Small intestine (tissue), 16 donors: ENCODE measurements at places on chromosomes 2 and 18.

GRCh38 chr18:35424356-35424755 is 47.2 kb upstream of the ZNF396 start:
- H3K27ac ChIP-seq, result no peak overlapping the region
- DNase-seq, result no peak
- H3K36me3 ChIP-seq, result no peaks in the 10 kb centered on the region
- H3K4me3 ChIP-seq, result no peak overlapping the region

GRCh38 chr18:24022161-24022560 is 7.6 kb downstream of the TTC39C start:
- H3K4me1 ChIP-seq, result no peaks in the 10 kb centered on the region
- no peak overlapping the region for H3K27ac ChIP-seq
- no peak for DNase-seq
- no peaks in the 10 kb centered on the region for H3K27me3 ChIP-seq

DNA sequence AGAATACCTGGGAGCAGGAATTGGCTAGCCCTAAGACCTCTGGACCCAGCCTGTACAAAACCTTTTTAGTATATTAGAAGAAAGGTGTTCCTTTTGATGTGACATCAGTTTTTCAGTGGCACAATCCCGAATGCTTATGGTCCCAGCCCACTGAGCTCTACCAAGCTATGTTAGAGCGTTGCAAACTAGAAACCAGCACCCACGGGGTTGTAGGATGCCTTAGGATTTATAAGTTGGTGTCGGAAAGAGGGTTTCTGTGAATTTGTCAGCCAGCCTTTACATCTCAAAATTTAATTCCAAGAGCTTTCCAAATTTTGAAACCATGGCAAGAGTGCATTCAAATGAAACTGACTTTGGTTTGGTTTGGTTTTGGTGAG is 499 bp upstream of the LMAN1 start:
- H3K4me1 ChIP-seq, result no peaks in the 10 kb centered on the region
- H3K27me3 ChIP-seq, result no peaks in the 10 kb centered on the region
- H3K4me3 ChIP-seq, result peak overlapping the region; percentile 95
- H3K27ac ChIP-seq, result peak overlapping the region; percentile 58
- H3K36me3 ChIP-seq, result peaks cover 3% of the 10 kb centered on the region

DNA sequence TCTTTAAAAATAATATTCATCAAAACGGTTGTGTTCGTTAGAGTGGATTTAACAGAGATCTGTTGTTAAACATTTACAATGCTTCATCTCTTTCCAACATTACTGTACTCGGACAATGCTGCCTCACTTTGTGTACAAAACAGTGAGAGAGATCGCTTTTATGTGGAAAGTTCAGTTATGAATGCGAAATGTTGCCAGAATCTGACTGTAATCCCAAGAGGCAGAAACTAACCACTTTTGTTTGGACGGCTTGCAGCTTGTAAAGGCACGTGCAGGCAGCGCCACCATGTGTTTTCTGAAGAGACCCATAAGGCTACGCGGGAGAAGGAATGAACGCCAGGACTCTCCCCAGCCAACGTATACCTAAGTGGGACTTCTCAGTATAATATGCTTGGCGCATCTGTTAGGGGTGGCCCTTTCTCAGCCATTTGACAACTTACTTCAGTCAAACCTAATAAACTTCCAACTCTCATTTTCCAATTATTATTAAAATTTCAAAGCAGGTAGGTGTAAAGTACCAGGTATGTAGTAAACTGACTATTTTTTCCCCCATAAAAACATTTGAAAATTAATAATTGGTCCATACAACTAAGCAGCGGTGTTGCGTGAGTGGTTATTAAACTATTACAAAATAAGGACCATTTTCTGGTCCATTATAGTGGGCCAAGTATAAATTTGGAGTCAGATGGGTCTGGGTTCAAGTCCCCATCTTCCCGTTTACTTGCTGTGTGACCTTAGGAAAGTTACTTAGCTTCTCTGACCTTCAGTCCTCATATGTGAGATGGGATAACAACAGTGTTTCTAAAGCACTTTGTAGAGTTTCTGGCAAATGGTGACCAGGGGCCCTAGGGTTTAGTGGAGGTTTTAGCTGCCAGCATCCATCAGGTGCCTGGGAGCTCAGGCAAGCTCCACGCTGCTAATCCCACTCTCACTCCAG is 5.6 kb upstream of the NAPG start:
- no peaks in the 10 kb centered on the region for H3K4me1 ChIP-seq
- DNase-seq, result peak; percentile 74
- no peak overlapping the region for H3K27ac ChIP-seq
- H3K36me3 ChIP-seq, result no peaks in the 10 kb centered on the region
- H3K27me3 ChIP-seq, result no peaks in the 10 kb centered on the region
- no peak overlapping the region for H3K4me3 ChIP-seq

- no peaks in the 10 kb centered on the region for H3K36me3 ChIP-seq
- no peak overlapping the region for H3K4me3 ChIP-seq
- no peak for DNase-seq
- no peaks in the 10 kb centered on the region for H3K4me1 ChIP-seq
- H3K27me3 ChIP-seq, result no peaks in the 10 kb centered on the region
Observed at GRCh38 chr2:126877861-126878565, 20.7 kb upstream of the TEX51 start.

- no peaks in the 10 kb centered on the region for H3K27me3 ChIP-seq
- no peak overlapping the region for H3K27ac ChIP-seq
- DNase-seq, result no peak
- no peak overlapping the region for H3K4me3 ChIP-seq
- H3K4me1 ChIP-seq, result no peaks in the 10 kb centered on the region
- no peaks in the 10 kb centered on the region for H3K36me3 ChIP-seq
Observed at GRCh38 chr2:5975401-5975800, 283.2 kb downstream of the SOX11 start.

- no peaks in the 10 kb centered on the region for H3K36me3 ChIP-seq
- DNase-seq, result no peak
- H3K4me3 ChIP-seq, result no peak overlapping the region
- H3K27ac ChIP-seq, result no peak overlapping the region
Observed at GRCh38 chr2:158042666-158043065, 59.0 kb upstream of the UPP2 start.

- H3K27me3 ChIP-seq, result no peaks in the 10 kb centered on the region
- no peaks in the 10 kb centered on the region for H3K4me1 ChIP-seq
- H3K36me3 ChIP-seq, result no peaks in the 10 kb centered on the region
- no peak for DNase-seq
Observed at GRCh38 chr2:134819334-134819733, 19.1 kb upstream of the ACMSD start.

DNA sequence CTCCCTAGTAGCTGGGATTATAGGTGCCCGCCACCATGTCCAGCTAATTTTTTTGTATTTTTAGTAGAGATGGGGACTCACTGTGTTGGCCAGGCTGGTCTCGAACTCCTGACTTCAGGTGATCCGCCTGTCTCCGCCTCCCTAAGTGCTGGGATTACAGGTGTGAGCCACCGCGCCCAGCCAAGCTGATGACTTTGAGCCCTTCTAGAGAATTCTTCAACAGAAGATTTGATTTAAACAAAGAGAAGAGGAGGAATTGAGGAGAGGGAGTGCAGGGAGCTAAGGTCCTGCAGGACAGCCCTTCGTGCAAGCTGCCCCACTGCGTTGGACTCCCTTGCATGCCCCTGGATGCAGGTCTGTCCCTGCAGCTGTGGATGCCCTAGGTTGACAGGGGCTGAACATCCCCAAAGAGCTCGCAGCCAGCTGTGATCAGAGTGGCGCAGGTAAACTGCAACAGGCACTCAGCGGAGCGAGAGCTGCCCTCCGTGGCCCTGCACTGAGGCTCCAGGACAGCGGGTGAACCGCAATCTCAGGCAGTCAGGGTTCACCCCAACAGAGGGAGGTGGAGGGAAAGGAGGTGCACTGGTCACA is 13.7 kb downstream of the ADRA2B start:
- DNase-seq, result no peak
- H3K4me1 ChIP-seq, result no peaks in the 10 kb centered on the region
- no peaks in the 10 kb centered on the region for H3K27me3 ChIP-seq

DNA sequence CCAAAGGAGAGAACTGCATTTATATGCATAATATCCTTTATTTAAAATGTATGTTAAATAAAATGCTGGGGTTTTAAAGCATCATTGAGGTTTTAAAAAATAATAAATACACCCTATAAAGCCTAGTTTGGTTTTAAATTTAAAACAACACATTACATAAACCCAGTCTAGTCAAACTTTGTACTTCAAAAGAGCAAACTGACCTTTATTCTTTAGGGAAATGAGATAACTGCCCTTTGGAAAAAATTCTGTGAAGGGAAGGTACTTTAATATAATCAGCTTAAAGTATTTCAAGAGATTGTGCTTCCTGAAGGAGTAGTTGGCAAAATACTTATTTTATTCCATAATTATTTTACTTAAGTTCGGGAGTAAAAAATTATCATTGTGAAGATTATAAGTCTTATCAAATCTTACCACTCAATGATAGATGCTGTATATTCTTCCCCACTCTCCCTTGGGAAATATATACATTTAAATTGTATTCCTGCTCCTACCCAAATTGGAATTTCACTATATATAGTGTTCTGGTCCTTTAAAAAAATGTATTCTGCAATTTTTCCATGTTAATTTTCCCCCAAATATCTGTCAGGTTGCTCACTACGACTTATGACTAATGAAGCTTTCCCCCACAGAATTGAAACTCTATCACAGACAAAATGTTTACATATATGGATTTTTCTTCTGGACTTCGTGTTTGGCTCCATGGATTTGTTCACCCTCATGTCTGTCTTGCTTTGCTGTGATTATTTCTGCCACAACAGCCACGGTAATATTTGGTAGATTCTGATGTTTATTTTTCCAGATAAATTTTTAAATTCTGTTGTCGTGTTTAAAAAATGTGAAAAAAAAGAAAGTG is 42.1 kb downstream of the ZC3H6 start:
- H3K27ac ChIP-seq, result no peak overlapping the region
- DNase-seq, result peak; percentile 16
- H3K27me3 ChIP-seq, result no peaks in the 10 kb centered on the region
- no peaks in the 10 kb centered on the region for H3K4me1 ChIP-seq
- peaks cover 8% of the 10 kb centered on the region for H3K36me3 ChIP-seq

DNA sequence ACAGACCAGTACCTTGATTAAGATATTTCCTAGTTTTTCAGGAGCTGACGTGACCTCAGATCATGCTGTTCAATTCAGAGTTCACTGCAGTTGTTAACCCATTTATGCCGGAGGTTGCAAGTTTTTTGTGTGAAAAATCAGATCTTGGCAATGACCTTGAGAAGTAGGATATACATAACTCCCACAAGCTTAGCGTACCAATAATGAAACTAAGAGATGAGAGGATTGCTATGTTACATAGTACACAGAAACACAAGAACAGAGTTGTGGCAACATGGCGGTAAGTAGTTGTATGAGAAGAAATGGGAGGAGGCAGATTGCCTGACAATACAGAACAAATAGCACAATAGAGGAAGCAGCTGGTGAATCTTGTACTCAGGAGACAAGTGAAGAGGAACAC is 39.1 kb downstream of the PPIG start:
- no peaks in the 10 kb centered on the region for H3K36me3 ChIP-seq
- H3K4me3 ChIP-seq, result no peak overlapping the region
- no peaks in the 10 kb centered on the region for H3K27me3 ChIP-seq

DNA sequence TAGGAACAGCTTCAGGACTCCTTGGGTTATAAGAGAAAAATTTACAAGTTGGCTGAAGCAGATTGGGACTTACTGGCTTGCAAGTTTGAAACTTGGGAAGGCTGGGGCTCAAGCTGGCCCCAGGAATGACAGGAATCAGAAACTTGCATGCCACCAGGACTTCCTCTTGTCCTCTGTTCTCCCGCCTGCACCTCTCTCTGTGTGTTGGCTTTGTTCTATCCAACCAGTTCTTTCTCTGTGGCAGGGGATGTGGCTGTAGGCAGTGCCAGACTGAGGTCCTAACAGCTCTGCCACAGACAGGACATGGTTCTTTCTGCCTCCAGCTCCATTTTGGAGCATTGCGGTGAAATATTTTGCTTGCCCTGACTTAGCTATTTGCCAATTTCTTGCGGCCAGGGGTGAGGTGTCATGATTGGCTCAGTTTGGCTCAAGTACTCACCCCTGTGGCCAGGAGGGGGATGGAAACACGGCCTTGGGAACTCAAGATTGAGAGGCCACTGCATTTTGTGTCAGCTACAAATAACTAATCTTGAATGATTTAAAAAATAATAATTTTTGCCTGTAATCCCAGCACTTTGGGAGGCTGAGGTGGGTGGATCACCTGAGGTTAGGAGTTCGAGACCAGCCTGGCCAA is 48.9 kb downstream of the MEP1B start:
- no peaks in the 10 kb centered on the region for H3K36me3 ChIP-seq
- no peak for DNase-seq
- H3K4me3 ChIP-seq, result no peak overlapping the region
- no peaks in the 10 kb centered on the region for H3K4me1 ChIP-seq

DNA sequence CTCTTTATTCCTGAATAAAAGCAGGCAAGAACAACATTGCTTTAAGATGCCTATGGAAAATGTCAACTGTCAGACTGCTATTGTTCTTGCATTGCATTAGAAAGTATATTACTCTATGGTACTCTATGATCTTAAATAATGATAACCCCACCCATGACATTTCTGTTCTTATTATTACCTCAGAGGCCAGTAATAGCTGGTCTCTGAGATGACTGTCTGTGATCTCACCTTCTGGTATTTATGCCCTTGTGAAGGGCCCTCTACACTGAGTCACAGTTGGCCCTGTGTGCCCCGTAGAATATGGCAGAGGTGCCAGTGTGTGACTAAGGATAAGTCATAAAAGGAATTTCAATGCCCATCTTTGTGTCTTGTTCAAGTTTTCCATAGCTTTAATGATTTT is 61.0 kb downstream of the SPP2 start:
- no peaks in the 10 kb centered on the region for H3K27me3 ChIP-seq
- no peak overlapping the region for H3K27ac ChIP-seq
- H3K4me3 ChIP-seq, result no peak overlapping the region

DNA sequence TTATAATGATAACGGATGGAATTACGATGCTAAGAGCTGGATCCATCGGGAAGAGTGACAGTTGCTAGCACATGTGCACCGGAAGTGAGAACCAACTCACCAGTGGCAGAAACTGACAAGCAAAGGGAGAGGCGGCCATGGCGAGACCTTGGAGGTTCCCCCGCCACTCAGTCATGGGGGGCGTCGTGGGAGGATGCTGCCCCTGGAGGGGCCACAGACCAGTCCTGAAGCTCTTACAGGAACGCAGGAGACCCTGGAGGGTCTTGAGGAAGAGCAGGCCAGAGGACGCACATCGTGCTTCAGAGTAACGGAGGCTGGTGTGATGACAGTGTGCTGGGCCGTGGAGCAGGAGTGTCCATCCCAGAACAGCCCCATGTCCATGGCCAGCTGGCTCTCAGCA is 53.1 kb upstream of the KCNG2 start:
- H3K27me3 ChIP-seq, result no peaks in the 10 kb centered on the region
- H3K27ac ChIP-seq, result no peak overlapping the region
- H3K36me3 ChIP-seq, result peaks cover 3% of the 10 kb centered on the region
- no peak overlapping the region for H3K4me3 ChIP-seq

DNA sequence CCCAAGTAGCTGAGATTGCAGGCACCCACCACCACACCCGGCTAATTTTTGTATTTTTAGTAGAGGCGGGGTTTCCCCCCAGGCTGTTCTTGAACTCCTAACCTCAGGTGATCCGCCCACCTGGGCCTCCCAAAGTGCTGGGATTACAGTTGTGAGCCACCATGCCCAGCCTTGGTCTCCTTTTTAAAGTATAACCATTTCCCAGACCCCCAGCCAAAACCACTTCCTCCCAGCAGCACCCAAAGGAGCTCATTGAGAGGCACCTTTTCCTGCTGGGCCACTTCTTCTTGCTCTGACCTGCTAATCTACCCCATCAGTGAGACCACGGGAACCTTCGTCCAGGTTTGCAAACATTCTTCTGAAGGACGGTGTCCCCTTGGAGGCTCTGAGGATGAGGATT is 69.9 kb downstream of the INPP5D start:
- H3K4me3 ChIP-seq, result no peak overlapping the region
- no peak overlapping the region for H3K27ac ChIP-seq
- no peak for DNase-seq
- H3K4me1 ChIP-seq, result no peaks in the 10 kb centered on the region
- H3K27me3 ChIP-seq, result no peaks in the 10 kb centered on the region
